CD14-positive monocyte (primary cell): ENCODE measurements at places on chromosomes 4 and X. TPM values are rescaled to one million over a fixed set of nuclear protein-coding genes. Genes with fewer than 3 reads are reported as not detected.

DLG3 gene
- 0.17 TPM for polyA plus RNA-seq

GRCh38 chr4:75752637-75753036 lies 28.3 kb downstream of the USO1 start:
- no peaks in the 10 kb centered on the region for H3K4me1 ChIP-seq
- H3K36me3 ChIP-seq, result peaks cover 49% of the 10 kb centered on the region
- H3K27me3 ChIP-seq, result no peaks in the 10 kb centered on the region
- no peak overlapping the region for H3K27ac ChIP-seq
- DNase-seq, result no peak

PDLIM3 gene
- polyA plus RNA-seq, result not detected

- peaks cover 13% of the 10 kb centered on the region for H3K27me3 ChIP-seq
- H3K27ac ChIP-seq, result no peak overlapping the region
- no peak for DNase-seq
- no peaks in the 10 kb centered on the region for H3K4me1 ChIP-seq
- H3K36me3 ChIP-seq, result no peaks in the 10 kb centered on the region
Measured at GRCh38 chr4:151792995-151793394, 32.2 kb upstream of the GATB start.

DNA sequence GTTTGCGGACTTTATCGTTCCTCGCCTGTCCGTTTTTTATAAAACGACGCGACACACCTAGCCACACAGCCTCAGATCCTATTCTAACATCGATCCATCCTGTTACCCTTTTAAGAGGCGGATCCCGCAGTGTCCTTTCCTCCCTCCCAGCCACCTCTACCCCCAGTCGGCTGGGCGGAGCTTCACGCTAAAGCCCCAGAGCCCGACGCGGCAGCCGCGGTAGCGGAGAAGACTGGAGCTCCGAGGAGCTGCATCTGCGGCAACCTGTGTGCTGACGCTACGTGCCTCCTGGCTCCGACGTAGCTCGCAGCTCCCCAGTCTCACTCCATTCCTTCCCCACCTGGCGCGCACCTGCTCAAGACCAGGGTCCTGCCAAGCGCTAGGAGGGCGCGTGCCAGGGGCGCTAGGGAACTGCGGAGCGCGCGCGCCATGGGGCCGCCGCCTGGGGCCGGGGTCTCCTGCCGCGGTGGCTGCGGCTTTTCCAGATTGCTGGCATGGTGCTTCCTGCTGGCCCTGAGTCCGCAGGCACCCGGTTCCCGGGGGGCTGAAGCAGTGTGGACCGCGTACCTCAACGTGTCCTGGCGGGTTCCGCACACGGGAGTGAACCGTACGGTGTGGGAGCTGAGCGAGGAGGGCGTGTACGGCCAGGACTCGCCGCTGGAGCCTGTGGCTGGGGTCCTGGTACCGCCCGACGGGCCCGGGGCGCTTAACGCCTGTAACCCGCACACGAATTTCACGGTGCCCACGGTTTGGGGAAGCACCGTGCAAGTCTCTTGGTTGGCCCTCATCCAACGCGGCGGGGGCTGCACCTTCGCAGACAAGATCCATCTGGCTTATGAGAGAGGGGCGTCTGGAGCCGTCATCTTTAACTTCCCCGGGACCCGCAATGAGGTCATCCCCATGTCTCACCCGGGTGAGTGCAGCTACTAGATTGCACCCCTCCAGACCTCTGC lies at the start of gene RNF128:
Gene RNF128, plus strand, starts transcription at position 217 of the 953 bp plus-strand sequence. Its CDS starts 213 bp downstream, at position 430.
- no peaks in the 10 kb centered on the region for H3K36me3 ChIP-seq
- H3K4me1 ChIP-seq, result no peaks in the 10 kb centered on the region
- H3K4me3 ChIP-seq, result no peak within 1 kb of the TSS
- H3K27me3 ChIP-seq, result peaks cover 46% of the 10 kb centered on the region
